ENCODE measurements at places on chromosomes 2 and 18.

DNA sequence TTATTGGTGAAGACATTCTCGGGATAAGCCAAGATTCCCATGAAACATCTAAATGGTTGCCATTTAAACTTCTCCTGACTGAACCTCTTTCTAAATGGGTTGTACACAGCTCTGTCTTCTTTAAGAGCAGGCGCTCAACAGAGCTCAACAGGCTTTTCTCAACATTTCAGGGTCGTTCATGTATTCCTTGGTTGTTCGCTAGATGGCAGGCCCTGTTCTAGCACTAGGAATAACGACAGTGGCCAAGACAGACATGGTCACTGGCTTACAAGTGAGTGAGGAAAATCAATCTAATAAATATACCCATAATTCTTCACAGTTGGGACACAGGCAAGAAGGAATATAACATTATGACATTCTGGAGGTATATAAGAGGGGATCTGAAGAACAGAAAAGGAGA lies 154.5 kb downstream of the SMAD2 start:
- no peak for DNase-seq

DNA sequence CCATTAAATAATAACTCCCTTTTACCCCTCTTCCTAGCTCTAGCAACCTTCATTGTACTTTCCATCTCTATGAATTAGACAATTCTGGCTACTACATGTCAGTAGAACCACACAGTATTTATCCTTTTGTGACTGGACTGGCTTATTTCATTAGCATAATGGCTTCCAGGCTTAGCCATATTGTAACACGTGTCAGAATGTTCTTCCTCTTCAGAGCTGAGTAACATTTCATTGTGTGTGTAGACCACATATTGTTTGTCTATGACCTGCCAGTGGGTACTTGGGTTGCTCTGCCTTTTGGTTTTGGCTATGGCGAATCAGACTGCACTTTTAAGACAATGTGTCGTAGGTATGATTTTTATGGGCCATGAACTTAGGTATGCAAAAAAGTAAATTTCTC lies 20.9 kb downstream of the TSN start:
- DNase-seq: no peak

GRCh38 chr18:3513481-3513880 lies 63.5 kb downstream of the TGIF1 start:
- no peak for DNase-seq

GRCh38 chr18:61833978-61834377 lies 58.8 kb downstream of the RNF152 start:
- DNase-seq: no peak

DNA sequence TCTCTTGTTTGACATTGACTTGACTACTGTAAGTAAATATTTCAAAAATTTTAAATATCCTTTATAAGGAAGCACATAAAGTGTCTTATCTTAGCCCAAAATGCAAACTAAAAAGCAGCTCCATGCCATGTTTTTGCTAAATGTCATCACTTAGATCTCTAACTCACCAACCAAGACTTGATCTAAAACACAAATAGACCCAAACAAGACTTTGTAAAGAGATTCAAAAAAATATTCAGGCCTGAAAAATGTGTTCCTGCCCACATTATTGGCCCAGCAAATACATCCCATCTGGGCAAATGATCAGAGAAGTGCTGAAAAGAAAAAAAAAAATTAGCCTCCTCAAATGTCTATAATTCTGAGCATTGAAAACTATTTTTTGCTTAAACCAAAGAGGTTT lies 187.6 kb downstream of the MREG start:
- DNase-seq: no peak

DNA sequence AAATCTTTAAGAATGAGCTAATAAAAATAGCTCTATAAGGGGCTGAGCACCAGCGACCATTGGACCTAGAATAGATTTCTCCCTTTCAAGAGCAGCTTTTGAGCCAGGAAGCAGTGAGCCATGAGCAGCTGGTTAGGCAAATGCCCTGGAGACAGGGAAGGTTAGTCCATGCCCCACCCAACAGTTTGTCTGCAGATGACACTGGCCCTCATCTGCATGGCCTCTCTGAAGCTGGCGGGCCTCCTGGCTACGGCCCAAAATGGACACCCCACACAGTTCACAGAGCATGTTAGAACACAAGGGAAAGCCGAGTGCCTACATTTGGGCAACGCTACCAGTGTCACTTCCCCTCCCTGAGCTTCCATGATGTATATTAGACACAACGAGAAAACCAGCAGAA lies 201.1 kb downstream of the MGAT5 start:
- no peak for DNase-seq

DNA sequence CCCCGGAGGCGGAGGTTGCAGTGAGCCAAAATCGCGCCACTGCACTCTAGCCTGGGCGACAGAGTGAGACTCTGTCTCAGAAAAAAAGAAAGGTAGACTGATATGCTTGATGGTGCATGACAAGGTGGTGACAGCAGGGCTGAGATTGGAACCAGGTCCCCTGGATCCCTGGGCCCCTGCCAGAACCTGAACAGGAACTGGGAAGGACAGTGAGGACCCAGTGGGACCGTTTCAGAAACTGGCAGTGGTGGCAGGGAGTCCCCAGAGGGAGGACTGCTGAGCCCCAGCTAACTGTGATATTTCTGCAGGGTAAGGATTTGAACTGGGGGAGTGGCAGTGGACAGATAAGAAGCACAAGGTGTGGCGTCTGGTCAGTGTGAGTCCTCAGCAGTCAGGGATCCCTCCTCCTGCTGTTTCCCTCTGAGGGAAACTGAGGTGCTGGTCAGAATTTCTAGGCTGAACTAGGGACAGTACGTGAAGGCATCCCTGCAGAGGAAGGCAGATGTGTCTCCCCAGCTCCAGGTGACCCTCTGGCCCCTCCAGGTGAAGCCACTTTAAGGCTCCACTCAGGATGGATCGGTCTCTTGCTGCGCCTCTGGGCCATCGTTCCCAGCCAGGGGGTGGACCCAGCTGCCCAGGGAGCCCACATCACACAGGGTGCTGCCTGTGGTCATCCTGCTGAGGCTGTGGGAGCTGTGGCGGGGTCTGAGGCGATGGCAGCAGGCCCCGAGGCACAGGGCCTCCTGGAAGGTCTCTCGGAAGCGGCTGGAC lies 5.6 kb downstream of the NMUR1 start:
- no peak for DNase-seq

DNA sequence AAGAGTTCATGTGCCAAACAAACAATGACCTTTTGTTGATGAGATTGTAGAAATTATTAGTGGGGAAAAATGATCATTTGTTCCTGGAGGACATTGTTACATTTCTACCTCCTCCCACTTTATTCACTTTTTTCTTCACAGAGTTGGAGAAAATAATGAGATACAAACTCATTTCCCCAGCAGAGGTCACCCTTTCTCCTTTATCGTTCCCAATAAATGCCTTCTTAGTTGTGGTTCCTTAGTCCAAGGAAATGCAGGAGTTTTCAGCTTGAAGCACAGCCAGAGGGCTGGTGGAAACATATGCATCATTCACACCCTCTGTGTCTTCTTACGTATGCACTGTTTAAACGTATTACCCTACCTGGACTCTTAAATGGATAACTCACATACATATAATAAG lies 108.8 kb downstream of the SLC4A3 start:
- no peak for DNase-seq

DNA sequence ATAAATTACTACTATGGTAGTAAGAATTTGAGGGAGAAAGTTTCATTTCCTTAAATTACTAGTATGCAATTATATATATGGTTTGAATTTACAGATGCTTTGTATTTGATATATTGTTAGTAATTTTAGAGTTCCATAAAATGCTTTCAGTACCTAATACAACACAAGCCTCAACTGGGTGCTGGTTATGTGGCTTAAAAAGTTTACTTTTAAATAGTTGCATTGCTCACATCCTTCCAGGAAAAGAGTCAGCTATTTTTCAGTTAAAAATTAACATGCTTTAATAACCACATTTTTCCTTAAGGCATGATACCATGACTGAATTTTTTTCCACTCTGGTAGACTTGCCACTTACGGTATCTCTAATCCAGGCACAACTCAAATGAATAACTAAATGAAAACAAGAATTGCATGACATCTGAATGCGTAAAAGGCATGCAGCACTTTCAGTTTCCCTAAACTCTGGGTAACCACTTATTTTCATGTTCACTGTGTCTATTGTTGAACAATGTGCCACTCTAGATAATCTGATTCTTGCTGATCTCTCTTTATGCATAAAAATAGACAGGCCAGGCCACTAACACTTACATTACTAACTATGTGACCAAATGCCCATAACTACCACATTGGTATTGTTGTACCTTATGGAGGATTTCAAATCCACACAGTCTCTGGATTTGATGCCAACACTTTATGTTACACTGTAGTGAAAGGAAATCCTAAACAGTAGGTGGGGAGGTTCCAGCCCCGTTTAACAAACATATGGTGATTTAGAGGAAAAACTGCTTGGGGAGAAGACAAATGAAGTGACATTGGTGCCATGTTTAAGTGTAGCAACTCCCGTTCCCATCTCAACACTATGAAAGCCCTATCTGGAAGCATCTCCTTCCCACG lies 35.5 kb upstream of the SLC35F5 start:
- DNase-seq: no peak

DNA sequence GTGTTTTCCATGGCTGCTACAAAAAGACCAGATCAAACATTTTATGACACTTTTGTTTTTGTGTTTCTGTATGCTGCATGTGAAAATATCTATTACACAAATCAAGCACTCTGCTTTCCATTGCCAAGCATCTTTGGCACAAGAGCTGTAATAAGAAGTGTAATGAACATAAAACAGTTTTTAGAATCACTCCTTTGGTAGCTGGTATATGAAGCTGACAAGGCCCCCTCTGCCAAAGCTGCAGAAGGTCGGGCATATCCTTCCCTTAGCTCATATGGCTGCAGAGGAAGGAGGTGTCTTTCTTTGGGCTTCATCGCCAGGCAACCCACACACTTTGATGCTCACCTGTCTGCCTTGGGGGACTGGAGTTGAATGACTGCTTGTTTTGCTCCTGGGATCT lies 175.4 kb downstream of the TMEM247 start:
- no peak for DNase-seq

DNA sequence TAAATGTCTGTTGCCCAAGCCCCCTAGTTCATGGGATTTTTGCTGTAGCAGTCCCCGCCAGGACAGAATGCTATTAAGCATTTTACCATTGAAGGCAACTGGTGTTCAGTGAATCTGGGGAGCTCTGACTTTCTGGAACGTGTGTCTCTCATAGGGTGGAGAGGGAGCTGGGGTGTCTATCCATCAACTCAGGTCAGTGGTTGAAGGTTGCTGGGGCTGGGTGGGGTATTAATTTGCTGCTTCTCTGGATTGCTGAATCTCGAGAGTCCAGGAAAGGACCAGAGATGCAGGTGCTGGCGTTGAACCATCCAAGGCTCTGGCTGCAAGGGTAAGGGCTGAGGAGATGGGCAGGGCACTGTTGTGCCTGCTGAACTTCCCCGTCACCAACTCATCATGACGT lies 66.8 kb upstream of the NCK2 start:
- DNase-seq: no peak

DNA sequence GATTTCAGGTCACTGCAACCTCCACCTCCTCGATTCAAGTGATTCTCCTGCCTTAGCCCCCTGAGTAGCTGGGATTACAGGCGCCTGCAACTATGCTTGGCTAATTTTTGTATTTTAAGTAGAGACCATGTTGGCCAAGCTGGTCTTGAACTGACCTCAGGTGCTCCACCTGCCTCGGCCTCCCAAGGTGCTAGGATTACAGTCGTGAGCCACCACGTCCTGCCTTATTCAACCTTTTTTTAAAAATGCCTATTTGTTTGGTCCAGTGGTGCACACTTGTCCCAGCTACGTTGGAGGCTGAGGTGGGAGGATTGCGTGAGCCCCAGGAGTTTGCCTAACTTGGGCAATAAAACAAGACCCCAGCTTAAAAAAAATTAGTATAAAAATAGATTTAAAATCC lies 43.3 kb downstream of the CYP20A1 start:
- DNase-seq: no peak

GRCh38 chr18:49835405-49835804 lies 22.1 kb upstream of the ACAA2 start:
- DNase-seq: no peak

DNA sequence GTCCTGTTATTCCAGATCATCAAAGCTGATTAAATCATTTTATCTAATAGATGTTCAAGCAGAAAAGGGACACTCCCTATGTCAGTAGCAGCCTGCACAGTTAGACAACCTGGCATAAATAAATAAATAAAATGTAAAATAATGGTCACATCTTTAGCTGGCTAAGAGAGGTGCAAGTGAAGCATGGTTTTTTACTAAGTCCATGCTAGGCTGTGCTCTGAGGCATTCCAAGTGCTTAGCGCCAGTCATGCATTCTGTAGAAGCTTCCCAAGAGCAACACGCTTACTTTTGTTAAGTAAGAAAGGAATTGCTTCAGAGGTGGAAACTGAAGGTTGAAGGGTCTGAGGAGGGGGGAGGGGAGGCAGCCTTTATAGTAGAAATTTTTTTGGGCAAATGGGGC lies 351.2 kb downstream of the CDH2 start:
- DNase-seq: no peak

DNA sequence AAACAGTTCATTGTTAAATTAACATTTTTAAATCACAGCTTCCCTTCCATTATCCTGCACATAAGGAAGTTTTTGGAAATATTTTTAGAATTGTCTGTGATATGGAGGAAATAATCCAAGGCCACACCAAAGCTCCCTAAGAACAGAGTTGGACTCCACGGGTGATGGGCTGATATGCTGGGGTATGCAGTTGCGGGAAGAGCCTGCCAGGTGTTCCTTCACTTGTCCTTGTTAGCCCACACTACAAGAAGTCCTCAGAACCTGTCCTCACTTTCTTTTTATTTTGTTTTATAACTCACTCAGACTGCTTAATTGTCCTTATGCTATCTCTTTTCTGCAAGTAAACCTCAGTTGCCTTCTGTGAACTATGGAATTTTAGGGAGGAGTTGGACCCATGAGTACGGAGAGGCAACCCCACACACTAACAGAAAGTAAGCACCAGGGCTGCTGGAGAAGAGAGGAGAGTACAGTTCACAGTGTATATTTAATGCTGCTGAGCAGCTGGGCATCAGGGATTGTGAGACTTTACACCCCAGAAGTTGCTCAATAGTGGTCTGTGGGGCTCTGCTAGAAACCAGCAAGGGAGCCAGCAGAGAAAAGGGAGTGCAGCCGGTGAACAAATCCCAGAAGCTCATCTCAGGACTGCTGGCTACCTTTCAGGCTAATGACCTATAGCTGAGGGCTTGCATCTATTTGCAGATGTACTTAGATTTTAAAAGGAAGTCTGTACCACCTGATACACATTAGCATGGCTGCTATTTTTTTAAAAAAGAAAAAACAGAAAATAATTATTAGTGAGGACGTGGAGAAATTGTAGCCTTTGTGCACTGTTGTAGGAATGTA lies 280.1 kb upstream of the STON1 start:
- DNase-seq: no peak

DNA sequence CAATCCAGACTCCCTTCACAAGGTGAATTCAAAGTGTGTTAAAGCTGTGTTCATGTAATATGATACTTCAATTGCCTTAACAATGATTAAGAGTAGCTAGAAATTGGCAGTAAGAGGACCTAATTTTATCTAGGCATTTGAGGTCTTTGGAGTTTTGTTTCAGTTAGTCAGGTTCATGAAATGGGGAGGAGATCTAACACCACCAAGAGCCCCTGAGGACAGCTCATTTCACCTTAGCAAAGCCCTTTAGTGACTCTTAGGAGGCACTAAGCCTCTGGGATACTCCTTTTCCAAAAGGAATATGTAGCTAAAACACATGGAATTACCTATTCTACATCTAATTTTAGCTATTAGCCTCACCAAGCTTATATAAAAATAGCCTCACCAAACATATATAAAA lies 716.5 kb upstream of the RAB6C start:
- DNase-seq: no peak

All from stimulated activated CD8-positive, alpha-beta memory T cell treated with anti-CD3 and anti-CD28 coated beads, Interleukin-15, amount 100 ng/mL, for 4 hours (primary cell).